CD4-positive, alpha-beta T cell treated with Interleukin-1 beta for 1 hour (primary cell): ENCODE measurements at places on chromosomes 3 and 15.
A peak's percentile ranks its signal among the peaks of the same experiment; 100 is the strongest.

- peak; percentile 29 for DNase-seq
These were observed 29.0 kb downstream of the ARIH1 start for GRCh38 chr15:72503147-72503546.

- DNase-seq: no peak
These were observed 541.1 kb downstream of the NLGN1 start for GRCh38 chr3:173938616-173939015.

GRCh38 chr15:25248583-25249235, 190.1 kb downstream of the UBE3A start:
- DNase-seq: no peak

DNA sequence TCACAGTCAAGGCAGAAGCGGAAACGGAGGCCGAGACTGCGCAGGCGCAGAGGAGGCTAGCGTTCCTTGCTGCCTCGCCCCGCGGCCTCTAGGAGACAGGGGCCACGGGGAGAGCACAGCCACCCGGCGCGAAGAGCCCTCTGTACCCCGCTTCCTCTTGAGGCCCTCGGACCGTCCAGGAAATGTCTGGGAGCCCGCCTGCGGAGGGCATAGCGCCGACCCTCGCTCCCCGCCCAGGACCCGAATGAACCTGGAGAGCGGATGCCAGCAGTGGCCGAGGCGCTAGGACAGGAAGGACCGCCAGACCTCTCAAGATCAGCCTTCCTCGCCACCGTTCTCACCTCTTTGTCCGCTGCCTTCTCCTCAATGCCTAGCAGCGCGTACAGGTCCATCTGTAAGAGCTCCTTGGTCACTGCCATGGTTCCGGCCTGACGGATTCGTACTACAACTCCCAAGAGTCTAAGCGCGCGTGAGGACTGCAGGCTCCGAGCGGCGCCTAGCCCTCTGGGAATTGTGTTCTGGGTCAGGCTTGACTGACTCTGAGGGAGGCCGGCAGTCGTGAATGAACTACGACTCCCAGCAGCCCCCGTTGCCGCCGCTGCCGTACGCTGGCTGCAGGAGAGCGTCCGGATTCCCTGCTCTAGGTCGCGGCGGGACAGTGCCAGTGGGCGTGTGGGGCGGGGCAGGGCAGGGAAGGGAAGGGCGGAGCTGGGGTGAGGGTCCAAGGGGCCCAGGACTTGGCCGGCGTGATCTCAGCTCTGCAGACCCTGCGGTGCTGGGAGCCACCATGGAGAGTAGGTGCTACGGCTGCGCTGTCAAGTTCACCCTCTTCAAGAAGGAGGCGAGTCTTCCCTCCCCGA, at the start of the genes DNAJC17 and ZFYVE19:
DNAJC17 (minus strand) TSS at position 446 of the 860 bp plus-strand sequence; CDS start at position 419, 27 bp downstream.
ZFYVE19 (plus strand) TSS at position 62 of the 860 bp plus-strand sequence; CDS start at position 563, 501 bp downstream.
- peak; percentile 95 for DNase-seq

- DNase-seq: no peak
These were observed 259.2 kb upstream of the CCDC54 start for GRCh38 chr3:107117922-107118536.

GRCh38 chr15:69391046-69391757, 22.9 kb upstream of the KIF23 start:
- no peak for DNase-seq

GRCh38 chr3:143676747-143677146, 171.5 kb downstream of the SLC9A9 start:
- no peak for DNase-seq

GRCh38 chr3:184082465-184082864, 14.4 kb upstream of the HTR3E start:
- DNase-seq: no peak

- no peak for DNase-seq
These were observed 57.3 kb upstream of the PPP2R3A start for GRCh38 chr3:135908225-135908624.

DNA sequence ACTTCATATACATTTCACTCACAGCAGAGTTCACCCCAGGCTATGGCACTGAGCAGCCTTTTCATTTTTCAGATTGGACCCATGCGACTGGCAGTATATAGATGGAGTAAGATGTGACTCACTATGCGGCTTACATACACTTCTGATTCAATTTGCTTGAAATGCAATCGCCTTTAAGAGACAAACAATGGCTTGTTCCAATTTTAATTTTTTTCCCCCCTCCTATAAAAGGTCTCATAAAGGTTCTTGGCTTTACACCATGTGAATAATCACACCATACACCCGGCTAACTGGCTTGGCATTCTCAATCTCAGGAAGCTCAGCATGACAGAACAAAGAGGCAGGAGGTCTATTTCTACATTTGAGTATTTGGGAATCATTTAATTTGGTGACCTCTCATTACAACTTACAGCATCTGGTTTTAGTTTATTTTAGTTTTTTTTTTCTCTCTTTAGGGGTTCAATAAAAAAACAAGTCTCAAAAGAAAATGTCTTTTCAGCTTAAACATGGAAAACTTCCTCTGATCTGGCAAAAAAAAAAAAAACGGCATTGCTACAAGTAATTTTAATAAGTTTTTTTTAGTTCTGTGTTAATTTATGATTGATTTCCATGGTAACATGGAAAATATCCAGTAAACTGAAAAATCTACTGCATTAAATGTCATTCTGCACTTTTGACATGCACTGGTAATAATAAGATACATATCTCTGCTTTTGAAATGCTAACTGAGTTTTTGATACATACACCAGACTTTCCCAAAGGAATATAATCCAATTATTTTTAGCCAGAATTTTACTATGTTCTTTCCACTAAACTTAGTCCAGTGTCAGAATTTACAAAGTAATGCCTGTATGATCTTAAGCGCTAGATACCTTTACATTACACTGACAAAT, 38.8 kb downstream of the GADL1 start:
- no peak for DNase-seq

- DNase-seq: no peak
These were observed 218.4 kb upstream of the TLE3 start for GRCh38 chr15:70316059-70316600.

DNA sequence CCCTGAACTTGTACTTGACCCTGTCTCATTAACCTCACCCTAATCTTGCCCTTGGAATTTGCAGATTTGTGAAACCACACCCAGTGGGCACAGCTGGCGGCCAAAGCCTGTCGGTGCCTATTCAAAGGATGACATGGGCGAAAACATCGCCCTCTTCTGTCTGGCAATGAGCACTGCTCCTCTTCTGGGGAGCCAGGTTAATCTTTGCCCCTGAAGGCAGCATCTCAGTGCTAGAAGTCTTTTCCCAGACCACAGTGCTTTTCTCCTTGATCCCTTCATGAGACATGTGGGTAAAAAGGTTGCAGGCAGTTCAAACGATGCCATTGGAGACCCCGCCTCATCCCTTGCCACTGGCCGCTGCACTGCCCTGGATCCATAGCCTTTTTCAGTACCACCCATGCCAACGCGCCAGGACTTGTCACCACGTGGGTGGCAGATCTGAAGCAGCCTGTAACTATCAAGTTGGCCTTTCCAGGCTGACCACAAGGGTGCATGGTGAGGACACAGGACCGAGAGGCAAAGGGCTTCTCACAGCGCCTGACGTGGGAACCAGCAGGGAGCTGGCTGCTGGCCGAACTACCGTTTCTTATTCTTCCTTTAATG, 6.5 kb upstream of the DNASE1L3 start:
- peak; percentile 67 for DNase-seq

GRCh38 chr3:148631124-148631903, 66.4 kb upstream of the AGTR1 start:
- no peak for DNase-seq

- DNase-seq: no peak
These were observed 61.6 kb downstream of the LRTM1 start for GRCh38 chr3:54866251-54866650.

GRCh38 chr15:39684233-39684632, 98.4 kb downstream of the FSIP1 start:
- DNase-seq: no peak

DNA sequence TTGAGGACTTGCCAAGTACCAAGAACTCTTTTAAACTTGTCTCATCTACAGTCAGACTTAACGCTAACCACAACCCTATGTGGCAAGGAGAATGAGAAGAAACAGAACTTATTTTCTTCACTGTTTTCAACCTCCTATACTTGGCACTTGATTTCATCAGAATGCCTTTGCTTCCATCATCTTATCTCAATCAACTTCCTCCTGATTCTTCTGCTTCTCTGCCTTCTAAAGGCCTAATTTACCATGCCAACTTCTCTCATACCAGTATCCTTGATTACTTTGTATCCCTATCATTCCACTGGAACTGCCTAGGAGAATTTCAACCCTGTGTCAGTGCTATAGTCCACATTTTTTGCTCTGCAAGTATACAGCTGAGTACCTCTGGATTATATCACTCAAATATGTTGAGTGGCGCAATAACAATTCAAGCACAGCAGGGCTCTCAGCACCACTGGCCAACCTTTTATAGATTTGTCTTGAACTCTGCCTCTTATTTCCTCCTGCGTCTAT, 413.6 kb downstream of the ROBO1 start:
- DNase-seq: no peak

DNA sequence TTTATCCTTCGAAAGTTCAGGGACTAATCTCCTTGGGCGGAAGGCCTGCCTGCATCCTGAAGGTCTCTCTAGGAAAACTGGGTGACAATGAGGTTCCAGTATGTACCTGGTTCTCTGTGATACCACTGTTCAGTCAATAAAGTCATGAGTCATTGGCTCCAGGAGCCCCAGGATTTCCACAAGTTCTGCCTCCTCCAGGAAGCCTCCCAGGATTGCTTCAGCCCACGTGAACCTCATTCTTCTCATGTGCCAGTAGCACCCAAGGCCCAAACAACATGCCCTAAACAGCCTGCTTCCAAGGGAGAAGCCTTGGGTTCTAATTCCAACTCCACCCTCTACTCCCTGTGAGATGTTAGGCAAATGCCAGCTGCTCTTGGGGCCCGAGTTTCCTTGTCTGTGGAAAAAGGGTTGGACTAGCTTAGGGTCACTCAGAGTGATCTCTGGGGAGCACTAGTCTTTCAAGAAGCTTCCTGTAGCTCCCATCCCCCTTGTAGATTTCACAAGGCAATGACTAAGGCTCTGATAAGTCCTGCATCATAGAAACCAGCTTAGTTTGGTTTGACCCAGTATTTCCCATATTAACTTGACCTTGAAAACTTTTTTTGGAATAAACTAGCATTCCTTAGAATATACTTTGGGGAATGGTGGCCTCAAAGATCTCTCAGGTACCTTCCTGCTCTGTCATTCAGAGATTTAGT, 118.3 kb upstream of the ATP2B2 start:
- DNase-seq: no peak

GRCh38 chr15:77027697-77028450, 32.9 kb downstream of the PSTPIP1 start:
- no peak for DNase-seq

DNA sequence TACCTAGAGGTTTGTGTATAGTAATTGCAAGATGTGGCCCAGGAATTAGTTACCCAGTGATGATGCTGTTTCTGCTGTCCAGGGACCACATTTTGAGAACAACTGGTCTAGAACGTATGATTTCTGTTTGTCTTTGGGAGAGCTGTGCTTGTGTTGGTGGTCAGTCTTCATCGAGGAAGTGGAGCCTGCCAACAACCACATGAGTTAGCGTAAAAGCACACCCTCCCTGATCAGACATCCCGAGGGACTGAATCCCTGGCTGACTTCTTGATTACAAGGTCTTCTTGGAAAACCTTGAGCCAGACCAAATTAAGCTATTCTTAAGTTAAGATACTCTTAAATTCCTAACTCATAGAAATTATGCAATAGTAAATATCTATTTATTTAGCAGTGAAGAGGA, 81.7 kb upstream of the ZPLD1 start:
- DNase-seq: no peak

GRCh38 chr15:63945007-63945788, 101.1 kb downstream of the DAPK2 start:
- peak; percentile 57 for DNase-seq

DNA sequence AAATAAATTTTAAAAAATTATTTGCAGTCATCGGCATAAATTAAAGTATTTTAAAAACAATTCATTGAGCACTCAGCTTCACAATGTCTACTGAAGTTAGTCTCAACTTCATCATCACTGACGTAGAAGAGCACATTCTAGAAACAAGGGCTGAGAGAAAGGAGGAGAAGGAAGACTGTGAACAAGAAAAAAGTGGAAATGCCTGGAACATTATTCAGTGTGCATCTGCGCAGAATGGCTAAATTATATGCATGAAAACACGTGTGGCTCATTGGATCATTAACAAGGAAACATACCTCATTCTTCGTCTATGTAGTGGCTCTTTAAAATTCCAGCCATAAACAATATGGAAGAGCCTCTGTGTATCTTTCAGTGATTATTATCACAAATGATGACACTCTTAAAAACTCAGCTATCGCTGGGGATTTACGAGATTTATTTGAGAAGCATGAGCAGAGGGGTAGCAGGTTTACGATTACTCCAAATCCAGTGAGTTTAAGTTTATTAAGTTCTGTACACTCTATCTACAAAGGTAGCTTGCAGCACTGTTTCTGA, 404.2 kb upstream of the CDIN1 start:
- DNase-seq: no peak

DNA sequence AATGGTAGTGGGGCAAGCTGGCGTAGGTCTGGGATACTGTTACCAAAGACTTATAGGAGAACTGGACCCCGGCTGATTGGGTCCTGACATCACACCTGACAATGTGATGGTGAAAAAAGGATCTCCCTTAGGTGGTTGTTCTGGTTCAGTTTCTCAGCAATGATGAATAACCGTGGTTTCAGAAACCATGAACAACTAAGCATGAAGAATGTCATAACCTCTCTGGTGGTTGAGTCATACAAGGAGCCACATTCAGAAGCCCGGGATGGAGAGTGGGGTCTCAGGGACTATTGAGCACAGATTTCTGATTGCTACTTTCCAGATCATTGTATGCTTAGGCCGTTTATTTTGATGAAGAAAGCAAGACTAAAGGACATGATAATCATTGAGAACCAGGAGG, 17.4 kb downstream of the GPR160 start:
- DNase-seq: no peak

- no peak for DNase-seq
These were observed 1.1 kb upstream of the CDC25A start for GRCh38 chr3:48189321-48189720.

DNA sequence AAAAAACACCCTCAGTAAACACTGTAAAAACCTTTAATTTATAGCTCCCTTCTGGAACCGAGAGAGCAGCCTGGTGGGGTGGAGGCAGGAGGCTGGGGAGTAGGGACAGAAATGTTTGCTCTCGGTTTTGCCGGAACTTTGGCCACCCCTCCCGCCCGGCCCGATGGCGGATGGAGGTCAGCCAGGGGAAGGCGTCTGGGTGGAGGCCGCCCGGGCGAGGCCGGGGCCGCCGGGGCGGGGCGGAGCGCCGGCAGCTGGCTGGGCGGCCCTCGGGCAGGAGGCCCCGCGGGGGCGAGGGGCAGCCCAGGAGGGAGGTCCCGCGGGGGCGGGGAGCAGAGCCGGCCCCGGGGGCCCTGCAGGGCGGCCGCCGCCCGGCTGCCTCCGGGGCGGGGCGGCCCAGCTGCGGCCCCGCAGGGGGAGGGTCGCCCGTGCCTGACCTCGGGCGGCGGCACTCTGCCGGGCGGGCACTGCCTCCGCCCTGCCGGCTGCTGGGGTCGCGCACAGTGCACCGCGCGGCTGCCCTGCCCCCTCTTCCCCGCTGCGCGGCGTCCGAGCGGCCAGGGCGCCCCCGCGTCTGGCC, 829 bp upstream of the SKIL start:
- DNase-seq: no peak

GRCh38 chr15:100783291-100783690, 96.3 kb upstream of the ALDH1A3 start:
- no peak for DNase-seq
